Type B pancreatic cell (in vitro differentiated cells): ENCODE measurements at places on chromosomes 2 and 18. TPM values are rescaled to one million over a fixed set of nuclear protein-coding genes. Genes with fewer than 3 reads are reported as not detected.

- no peak overlapping the region for H3K27ac ChIP-seq
- no peaks in the 10 kb centered on the region for H3K4me1 ChIP-seq
- no peaks in the 10 kb centered on the region for H3K27me3 ChIP-seq
These were observed 258.2 kb downstream of the SP3 start for GRCh38 chr2:173706936-173707335.

DNA sequence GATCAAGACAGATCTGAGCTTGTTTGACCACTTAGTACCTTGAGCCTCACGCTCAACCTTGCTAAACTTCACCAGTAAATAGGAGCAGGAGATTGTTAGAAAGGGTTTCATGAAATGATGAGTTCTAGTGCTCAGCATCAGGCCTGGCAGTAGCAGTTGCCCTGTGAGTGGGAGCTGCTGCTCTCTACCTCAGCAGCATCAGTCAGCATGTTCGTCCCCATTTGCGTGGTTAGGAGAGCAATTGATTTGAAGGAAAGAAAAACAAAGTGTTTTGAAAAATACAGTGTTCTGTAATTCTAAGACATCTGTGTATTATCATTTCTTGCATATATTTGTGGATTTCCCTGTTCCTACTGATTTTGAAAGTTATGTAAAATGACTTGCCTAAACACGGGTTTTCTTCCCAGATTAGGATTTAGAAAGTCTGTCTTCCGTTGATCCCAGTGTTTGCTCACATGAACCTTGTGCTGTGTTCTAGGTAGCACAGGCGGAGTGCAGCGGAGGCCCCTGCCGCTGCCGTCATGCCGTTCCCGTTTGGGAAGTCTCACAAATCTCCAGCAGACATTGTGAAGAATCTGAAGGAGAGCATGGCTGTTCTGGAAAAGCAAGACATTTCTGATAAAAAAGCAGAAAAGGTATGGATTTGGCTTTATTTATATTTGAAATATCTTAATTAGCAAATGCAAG lies 47.0 kb downstream of the CAB39 start:
- no peak overlapping the region for H3K4me3 ChIP-seq
- peaks cover 15% of the 10 kb centered on the region for H3K36me3 ChIP-seq
- H3K4me1 ChIP-seq, result peaks cover 5% of the 10 kb centered on the region
- no peak for DNase-seq
- no peak overlapping the region for H3K27ac ChIP-seq
- no peaks in the 10 kb centered on the region for H3K27me3 ChIP-seq

- H3K27me3 ChIP-seq, result no peaks in the 10 kb centered on the region
- DNase-seq, result no peak
- H3K4me1 ChIP-seq, result peaks cover 78% of the 10 kb centered on the region
These were observed 18.9 kb downstream of the TET3 start for GRCh38 chr2:74003494-74004211.

NCKAP5 gene
- 7.7 and 11.2 TPM in 2 replicates for total RNA-seq

GRCh38 chr18:28422577-28422976 lies 245.6 kb upstream of the CDH2 start:
- no peaks in the 10 kb centered on the region for H3K4me1 ChIP-seq
- no peak for DNase-seq
- no peaks in the 10 kb centered on the region for H3K36me3 ChIP-seq
- peak overlapping the region; percentile 72 for H3K4me3 ChIP-seq

DNA sequence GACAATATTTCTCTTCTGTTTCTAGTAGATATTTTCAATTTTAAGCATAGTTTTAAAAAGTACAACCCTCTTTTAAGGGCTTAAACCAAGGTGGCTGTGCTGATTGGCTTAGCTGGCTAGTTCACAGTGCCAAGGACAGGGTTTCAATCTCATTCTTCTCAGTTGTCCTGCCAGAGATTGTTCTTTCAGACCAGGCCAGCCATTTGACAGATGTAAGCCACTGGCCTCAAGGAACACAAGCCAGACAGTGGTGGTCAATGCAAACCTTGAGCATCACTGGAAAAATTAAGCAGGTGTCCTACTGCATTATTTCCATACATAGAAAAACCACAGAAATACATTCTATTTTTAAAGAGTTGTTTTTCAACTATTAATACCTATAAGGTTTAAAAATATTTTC lies 5.9 kb downstream of the RNF103 start:
- H3K27me3 ChIP-seq, result no peaks in the 10 kb centered on the region
- no peak overlapping the region for H3K4me3 ChIP-seq
- peaks cover 14% of the 10 kb centered on the region for H3K4me1 ChIP-seq
- no peak for DNase-seq
